ENCODE measurements at places on chromosomes 16 and 17.

DNA sequence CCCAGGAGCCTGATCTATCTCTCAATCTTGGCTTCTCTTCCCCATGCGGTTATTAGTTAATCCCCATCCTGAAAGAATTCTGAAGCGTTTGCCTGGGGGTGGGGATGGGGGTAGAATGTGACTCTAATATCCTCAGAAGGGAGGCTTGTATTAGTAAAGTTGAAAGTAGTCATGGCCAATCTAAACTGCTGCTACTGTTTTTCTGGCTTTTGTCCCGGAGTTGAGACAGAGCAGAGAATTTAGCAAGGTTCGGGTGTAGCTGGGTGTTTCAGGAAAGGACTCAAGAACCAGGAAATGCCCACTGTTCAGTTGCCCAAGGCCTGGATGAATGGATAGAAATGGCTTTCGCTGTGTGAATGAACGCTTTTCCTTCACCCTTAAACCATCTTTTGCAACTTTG lies 17.6 kb upstream of the ITGAM start:
- no peak for DNase-seq

DNA sequence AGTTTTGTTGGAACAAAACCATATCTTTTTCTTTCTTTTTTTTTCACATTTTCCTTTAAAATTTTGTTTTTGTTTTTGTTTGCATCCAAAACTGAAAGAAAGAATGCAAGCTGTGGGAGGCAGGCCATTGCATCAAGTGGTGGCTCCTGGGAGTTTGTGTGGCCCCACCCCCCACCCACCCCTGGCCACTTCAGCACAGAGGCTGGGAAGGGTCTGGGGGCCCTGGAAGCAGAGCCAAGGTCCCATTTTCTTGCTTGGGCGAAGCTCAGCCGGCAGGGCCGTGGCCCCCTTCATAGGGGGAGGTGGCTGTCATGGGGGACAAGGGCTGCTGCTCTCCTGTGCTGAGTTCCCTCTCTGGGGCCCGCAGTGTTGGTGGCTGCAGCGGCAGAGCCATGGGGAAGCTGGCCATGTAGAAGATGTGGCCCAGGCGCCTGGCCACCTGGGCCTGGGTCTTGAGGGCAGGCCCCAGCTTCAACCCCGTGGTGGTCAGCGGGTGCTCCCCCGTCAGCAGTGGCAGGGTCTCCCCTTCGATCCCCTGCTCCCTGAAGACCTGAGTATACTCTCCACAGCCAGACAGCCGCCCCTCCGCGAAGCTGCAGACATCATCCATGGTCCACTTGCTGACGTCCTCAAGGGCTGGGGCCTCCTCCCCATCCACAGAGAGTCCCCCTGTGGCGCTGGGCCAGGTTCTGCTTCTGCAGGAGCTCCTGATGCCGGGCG lies 19.8 kb downstream of the PAFAH1B1 start:
- DNase-seq: no peak

DNA sequence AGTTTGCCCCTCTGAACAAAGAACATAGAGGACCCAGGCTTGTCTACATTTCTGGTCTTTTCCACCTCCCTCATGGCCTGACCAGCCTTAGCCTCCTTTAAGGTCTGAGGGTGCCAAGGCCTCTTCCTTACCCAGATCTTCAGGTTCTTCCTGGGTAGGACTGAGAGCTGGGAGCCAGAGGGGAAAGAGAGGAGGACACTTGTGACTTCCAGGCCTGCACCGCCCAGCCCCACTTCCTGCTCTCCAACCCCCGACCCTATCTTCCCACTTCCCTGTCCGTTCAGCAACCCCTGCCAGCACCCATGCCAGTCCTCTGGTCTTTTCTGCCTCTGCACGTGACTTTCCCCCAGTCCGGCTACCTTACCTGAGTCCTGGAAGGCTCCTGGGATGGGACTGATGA lies 534 bp downstream of the PRSS36 start:
- DNase-seq: no peak

- DNase-seq: no peak
These were observed 14.0 kb downstream of the SOX9 start for GRCh38 chr17:72134608-72135394.

GRCh38 chr16:48526058-48526957 lies 83.7 kb downstream of the N4BP1 start:
- DNase-seq: no peak

DNA sequence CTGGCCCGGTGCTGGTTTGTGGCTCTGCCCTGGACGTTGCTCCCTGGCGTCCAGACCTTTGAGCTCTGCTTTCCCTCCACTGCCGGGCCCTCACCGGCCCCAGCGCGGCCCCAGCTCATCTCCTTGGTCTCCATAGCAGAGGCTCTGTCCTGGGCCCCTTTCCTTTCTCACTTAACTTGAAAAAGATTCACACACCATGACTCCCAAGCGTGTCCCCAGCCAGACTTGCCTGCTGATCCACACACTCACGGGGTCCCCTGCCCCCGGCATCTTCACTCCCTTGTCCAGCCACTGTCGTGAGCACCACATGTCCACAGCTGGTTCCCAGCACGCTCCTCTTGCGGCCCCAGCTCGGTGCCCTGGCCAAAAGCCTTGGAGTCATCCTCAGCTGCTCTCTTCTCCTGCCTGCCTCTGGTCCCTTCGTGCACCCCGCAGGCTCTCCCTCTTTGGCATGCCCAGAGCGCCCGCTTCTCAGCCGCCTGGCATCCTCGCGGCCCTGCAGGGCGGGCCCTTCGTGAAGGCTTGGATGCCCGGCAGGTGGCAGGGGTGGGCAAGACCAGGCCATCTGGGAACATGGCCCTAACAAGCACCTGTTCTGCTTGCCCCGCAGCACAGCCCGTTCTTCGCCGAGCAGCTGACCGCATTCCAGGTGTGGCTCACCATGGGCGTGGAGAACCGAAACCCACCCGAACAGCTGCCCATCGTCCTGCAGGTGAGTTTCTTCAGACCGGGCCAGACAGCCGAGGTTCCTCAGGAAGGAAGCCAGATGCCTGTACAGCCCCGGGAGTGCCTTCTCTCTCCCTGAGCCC lies 145.6 kb upstream of the CHMP6 start:
- no peak for DNase-seq

GRCh38 chr16:26857371-26857770 lies 209.4 kb upstream of the C16orf82 start:
- no peak for DNase-seq

GRCh38 chr16:27820646-27821345 lies 242.7 kb downstream of the GSG1L start:
- no peak for DNase-seq

GRCh38 chr17:1183171-1183873 lies 3.5 kb upstream of the ABR start:
- DNase-seq: no peak

DNA sequence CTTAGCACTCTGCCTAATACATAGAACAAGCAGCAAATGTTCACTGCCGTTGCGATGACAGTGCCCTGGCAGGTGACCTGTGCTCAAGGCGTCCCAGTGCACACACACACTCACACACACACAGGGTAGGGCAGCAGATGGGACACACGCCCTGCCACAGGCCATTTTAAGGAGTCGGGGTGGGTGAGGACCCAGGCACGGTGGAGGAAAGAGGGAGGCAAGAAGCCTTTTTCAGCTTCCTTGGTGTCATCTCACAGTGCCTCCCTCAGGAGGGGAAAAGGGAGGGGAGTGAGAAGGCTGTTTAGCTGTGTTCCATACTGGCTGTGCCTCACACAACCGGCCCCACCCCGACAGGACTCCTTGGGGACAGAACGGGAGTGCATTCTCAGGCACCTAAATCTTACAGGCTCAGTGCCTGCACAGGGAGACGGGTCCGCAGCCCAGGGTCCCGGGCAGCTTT lies 1.5 kb downstream of the PITPNM3 start:
- no peak for DNase-seq

GRCh38 chr16:1989209-1990100 lies at the start of gene SYNGR3:
SYNGR3 (plus strand) TSS chr16:1989970; CDS start chr16:1990103, 133 bp downstream.
- no peak for DNase-seq

DNA sequence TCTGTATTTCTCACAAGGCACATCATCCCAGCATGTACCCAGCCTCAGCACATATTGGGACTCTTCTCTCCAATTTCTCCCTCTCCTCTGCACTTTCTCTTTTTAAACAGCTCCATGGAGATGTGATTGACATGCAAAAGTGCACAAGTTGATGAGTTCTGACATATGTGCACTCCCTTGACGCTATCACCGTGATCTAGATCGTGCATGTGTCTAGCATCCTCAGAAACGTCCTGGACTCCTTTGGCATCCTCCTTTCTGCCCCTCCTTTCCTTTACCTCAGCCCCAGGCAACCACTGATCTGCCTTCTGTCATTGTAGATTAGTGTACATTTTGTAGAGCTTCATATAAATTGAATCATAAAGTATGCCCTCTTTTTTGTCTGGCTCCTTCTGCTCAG lies 108.0 kb upstream of the HSBP1 start:
- DNase-seq: no peak

- DNase-seq: no peak
These were observed 6.7 kb downstream of the TRPV1 start for GRCh38 chr17:3602499-3602898.

DNA sequence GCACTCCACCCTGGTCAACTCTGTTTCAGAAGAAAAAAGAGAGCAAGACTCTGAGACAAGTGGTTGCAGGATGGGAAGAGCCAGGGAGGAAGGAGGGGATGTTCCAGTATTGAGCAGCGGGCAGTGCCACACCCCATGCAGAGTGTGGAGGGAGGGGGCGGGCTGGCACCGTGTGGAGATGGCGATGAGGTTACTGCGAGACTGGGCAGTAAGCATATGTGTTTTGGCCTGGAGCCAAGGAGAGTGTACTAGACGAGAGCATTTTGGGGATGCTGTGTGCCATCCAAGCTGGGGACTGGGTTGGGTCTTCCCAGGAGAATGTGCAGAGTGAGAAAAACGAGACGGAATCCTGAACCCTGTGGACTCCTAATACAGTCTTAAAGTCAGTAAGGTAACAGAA lies 3.4 kb downstream of the TBC1D24 start:
- no peak for DNase-seq

GRCh38 chr16:20242568-20243255 lies 84.6 kb downstream of the GP2 start:
- DNase-seq: no peak

- DNase-seq: no peak
These were observed 152.6 kb upstream of the CACNG5 start for GRCh38 chr17:66682283-66682682.

- DNase-seq: peak; percentile 64
These were observed 12.6 kb downstream of the KCTD2 start for GRCh38 chr17:75059369-75060345.

DNA sequence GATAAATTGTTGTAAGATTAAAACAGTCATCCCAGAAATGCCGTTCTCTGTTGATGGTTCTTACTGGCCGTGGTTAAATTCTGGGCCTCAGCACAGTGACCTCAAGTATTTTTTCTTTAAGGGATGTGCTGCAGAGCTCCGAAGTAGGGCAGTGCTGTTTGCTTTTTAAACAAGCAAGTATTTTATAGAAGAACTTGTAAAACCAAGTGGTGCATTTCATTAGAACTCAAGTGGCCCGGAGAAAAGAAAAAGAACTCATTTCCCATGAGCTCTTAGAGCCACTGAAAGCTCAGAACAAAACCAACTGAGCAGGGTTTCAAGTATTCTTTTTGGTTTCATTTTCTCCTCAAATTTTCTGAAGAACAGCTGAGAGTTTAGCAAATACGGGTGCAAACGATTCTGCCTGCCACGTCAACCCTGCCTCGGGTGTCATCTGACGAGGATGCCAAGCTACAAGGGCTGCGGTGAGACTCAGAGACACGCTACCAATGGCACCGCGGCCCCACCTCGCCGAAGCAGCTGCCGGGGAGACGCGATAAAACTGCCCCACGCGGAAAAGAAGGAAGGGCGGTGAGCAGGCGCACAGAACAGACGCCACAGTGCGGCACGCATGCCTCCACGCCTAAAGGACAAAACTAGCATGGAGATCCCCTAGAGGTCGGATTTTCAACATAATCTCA lies 6.3 kb downstream of the LMF1 start:
- DNase-seq: no peak

GRCh38 chr17:80212962-80213642 lies 7.0 kb downstream of the SGSH start:
- no peak for DNase-seq

GRCh38 chr17:42474276-42474675 lies 15.6 kb downstream of the ATP6V0A1 start:
- no peak for DNase-seq

DNA sequence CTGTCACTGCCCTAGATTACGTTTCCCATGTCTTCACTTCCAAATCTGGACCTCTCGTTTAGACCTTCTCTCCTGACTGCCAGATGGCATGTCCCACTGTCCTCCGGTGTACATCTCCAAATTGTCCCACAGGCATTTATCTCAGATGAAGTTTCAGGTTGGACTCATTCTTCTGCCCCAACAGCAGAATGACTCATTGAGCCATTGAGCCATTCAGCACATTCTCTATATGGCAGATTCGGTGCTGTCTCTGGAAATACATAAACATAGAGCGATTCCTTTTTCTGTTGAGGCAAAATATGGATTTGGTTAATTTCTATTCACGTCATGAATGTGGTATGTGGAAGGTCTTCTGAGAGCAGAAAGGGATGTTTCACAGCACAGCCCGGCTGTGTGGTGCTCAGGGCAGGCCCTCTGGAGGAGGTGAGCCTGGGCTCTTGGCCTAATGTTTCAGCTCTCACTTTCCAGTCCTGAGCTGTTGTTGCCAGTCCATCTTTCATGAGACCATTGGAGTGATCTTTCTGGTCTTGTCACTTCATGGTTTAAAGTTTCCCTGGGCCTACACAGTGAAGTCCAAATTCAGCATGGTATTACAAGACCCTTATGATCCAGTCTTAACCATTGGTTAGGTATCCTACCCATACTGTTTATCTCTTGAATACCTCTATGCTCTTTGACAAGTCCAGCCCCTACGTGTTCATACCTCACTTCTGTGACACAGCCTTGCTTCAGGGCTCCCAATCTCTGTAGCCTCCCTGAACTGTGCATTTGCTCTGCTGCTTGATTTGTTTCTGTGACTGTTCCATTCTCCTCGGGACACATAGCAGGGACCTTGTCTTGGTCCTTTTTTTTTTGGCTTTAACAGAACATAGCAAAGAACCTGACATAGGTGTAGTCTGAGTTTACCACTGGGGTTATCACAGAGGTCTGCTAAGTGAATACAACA lies 15.9 kb downstream of the HAPSTR1 start:
- no peak for DNase-seq

DNA sequence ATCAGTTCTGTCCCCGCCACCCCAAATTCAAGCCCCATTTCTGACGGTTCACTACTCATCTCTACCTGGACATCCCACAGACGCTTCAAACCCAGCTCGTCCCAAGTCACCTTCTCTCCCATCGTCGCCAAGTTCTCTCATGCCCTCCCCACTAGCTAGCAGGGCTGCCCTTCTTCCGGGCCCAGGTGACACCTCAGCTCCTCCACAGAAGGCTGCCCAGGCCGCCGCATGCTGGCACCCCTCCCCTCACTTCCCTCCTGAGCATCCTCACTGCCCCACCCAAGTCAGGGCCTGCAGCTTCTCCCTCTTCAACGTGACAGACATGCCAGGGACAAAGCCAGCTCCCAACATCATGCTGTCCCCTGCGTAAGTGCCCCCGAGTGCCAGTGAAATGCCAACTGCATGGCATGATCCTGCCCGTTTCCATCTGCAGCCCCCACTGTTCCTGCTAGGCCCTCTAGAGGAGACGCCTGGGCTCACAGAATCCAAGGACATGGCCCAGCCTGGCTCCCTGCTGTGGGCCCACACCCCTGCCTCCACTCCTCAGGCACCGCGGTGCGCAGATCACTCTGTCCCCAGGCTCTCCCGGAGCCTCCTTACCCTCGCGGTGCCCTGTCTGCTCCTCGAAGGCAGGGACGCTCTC lies 5.9 kb downstream of the CYB561 start:
- DNase-seq: no peak

Data from forelimb muscle (tissue), 1 donor.